Stimulated activated CD8-positive, alpha-beta memory T cell treated with anti-CD3 and anti-CD28 coated beads, Interleukin-4, amount 100 ng/mL, for 4 hours (primary cell): ENCODE measurements at places on chromosomes 2 and 18.

DNA sequence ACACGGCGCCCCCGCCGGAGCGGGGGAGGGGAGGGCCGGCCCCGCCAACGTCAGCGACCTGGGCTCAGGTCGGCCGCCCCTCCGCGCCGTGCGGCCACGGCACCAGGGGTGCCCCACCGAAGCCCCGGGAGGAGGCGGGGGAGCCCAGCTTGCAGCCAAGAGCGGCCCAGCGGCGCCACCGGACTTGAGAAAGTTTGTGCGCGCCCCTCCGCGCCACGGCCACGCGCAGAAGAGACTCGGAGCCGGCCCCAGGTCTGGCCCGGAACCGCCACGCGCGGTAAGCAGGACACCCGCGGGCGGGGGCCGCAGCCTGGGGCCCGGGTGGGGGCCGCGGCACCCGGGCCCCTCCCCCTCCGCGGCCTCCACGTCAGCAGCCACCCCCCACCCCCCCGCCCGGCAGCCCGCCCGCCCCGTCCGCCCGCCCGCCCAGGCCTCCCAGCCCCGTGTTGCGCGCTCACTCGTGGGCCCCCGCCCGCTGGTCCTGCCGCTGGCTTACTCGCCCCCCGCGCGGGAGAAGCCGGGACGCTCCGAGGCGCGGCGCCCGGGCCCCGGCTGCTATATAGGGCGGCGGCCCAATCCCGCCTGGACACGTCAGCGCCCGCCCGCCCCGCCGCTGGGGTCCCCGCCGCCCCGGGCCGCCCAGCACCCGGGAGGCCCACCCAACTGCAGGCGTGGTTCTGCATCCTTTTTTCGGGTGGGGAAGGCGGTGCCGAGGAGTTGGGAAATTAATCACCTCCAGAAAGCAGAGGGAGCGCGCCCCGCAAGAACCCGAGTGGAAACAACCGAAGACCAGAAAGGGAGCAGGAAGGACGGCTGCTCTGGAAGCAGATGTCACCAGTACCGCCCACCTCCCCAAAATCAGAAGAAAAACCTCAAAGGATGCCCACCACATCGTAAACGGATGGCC is 42.9 kb downstream of the HDLBP start:
- peak; percentile 40 for DNase-seq

GRCh38 chr18:10386956-10387355 is 67.5 kb upstream of the APCDD1 start:
- DNase-seq = no peak

DNA sequence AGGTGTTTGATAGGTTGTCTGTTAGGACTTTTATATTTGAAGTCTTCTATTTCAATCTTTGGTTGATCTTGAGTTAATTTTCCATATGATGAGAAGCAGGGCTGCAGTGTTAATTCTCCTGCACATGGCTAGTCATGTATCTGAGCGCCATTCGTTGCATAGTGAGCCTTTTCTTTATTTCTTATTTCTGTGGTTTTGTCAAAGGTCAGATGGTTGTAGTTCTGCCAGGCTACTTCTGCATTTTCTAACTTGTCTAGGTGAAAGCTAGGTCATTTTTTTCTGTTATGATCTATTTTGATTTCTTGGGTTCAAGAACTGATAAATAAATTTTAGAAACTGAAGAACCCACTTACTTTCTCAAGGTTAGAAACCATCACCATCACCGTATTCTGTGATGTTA is 56.7 kb downstream of the CCDC74A start:
- DNase-seq = no peak

DNA sequence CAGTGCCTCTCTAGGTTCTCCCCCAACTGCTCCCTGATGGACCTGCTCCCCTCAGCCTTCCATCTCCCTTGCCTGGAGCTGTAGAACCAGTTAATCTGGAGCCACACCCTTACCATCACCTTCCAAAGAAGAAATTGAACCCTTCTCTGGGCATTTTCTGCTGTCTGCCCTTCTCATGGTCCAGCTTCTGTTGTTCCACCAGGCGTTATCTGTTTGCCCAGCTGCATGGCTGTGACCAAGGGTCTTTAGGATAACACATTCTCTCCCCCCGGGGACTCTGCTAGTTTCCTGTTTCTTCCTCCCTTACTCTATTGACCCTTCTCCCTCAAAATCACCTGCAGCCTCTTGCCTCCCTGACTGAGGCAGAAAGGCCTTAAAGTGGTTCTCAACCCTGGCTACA is 3.2 kb upstream of the ANKRD53 start:
- no peak for DNase-seq

DNA sequence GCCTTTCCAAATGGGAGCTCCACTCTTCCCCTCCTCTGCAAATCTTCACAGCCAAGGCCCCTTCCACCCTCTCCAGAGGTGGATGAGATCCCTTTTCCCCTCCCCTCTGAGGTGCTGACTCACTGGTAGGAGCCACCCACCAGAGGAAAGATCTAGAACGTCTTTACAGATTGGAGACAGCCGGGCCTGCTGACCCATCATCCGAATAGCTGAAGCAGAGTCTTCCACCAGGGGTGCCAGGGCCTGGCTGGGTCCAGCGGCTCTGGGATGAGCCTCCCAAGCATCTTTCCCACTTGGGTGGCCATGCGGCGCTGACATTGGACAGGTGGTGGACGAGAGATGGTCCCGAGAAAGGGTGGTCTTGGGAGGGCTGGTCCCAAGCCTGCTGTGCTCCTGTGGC is 9.0 kb downstream of the ERFE start:
- no peak for DNase-seq
